ENCODE measurements at places on chromosomes 7 and 10.

DNA sequence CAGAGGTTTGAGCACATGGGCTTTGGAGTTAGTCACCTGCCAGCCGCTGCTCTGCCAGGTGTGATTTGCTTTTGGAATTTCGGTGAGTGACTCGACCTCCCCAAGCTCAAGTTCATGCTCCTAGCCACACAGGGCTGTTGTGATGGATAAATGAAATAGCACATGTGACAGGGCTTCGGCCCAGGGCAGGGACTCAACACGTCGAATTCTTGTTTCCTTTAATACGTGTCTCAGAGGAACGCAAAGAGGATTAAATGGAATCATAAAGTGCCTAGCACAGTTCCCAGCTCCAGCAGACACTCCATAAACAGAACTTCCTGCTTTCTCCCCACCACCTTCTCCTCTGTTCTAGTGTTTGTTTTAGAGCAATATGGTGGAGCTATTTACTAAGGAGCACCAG, 88.3 kb upstream of the CHST15 start:
- DNase-seq: no peak

DNA sequence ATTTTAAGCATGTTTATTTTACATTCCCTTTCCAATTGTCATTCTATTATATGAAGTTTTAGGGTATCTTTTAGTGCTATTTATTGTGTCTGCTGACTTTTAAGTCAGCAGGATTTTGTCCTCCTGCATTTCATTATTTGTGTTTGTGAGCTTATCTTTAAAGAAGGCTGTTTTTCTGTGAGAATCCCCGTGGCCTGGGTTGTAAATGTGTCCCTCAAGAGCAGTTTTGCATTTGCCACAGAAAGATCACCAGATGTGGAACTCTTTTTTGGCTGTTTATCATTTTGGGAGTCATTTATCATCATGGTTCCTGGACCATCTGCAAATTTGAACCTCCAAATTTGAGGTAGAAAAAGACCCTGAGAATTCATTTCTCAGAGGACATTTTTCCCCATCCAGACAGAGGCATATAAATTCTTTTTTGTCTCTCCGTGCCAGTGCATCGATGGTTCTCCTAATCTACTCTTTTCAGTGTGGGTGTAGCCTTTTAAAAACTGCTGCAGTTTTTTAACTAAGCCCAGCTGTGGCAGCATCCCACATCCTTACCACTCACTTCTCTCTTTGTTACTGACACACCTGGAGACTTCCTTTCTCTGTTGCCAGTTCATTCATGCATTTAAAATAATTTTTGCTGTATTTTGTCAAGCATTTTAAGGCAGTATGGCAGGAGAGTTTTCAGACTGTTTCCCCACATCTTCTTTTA, 20.1 kb upstream of the MTURN start:
- DNase-seq: no peak

- no peak for DNase-seq
These were observed 12.8 kb downstream of the PRKAG2 start for GRCh38 chr7:151864081-151864480.

GRCh38 chr7:133650069-133650468, 397.2 kb downstream of the EXOC4 start:
- DNase-seq: no peak

GRCh38 chr7:40536421-40536820, 401.6 kb downstream of the SUGCT start:
- peak; percentile 11 for DNase-seq

DNA sequence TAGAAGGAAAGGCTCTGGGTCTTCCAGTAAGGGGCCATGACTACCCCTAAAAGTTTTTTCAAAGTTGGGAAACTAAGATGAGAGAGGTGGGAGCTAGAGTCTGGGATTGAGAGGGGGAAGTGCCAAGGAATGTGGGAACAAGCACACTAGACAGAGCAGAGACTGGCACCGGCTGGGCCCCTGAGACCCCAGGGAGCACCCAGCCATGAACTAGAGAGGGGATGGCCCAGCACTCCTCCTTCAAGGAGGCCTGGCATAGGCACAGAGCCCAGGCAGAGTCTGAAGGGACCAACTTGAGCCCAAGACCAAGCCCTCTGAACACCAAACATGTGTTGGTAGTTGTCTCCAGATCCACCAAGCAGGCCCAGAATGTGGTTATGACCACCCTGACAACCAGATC, 119.0 kb downstream of the GRID1 start:
- DNase-seq: no peak

- DNase-seq: peak; percentile 22
These were observed 844 bp downstream of the NRF1 start for GRCh38 chr7:129612112-129613015.

DNA sequence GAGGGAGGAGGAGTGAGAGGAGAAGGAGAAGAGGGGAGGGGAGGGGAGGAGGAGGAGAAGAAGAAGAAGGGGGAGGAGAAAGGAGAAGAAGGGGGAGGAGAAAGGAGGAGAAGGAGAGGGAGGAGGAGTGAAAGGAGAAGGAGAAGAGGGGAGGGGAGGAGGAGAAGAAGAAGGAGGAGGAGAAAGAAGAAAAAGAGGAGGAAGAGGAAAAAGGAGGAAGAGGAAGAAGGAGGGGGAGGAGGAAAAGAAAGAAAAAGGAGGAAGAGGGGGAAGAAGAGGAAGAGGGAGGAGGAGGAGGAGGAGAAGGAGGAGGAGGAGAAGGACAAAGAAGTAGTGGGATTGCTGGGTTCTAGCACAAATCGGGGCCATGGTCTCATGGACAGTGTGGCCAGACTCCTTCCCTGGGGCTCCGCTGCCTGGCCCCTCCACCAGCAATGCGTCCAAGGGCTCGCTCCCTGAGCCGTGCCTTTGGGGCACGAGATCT, 4.2 kb upstream of the MAFK start:
- DNase-seq: no peak
